Transverse colon (tissue), 4 donors: ENCODE measurements at places on chromosomes 6 and 20. TPM values are rescaled to one million over a fixed set of nuclear protein-coding genes. Genes with fewer than 3 reads are reported as not detected.

- H3K4me3 ChIP-seq: no peak overlapping the region
- no peaks in the 10 kb centered on the region for H3K36me3 ChIP-seq
- H3K27me3 ChIP-seq: peaks cover 26% of the 10 kb centered on the region
- DNase-seq: no peak
- H3K27ac ChIP-seq: no peak overlapping the region
These were observed 2.4 kb upstream of the AARS2 start for GRCh38 chr6:44315516-44315915.

The KIF6 gene
- total RNA-seq: 46.6 TPM

GRCh38 chr20:24317224-24317623 lies 152.2 kb upstream of the SYNDIG1 start:
- H3K36me3 ChIP-seq: no peaks in the 10 kb centered on the region
- no peak overlapping the region for H3K4me3 ChIP-seq
- no peaks in the 10 kb centered on the region for H3K27me3 ChIP-seq
- H3K27ac ChIP-seq: no peak overlapping the region
- DNase-seq: no peak
- no peaks in the 10 kb centered on the region for H3K4me1 ChIP-seq

DNA sequence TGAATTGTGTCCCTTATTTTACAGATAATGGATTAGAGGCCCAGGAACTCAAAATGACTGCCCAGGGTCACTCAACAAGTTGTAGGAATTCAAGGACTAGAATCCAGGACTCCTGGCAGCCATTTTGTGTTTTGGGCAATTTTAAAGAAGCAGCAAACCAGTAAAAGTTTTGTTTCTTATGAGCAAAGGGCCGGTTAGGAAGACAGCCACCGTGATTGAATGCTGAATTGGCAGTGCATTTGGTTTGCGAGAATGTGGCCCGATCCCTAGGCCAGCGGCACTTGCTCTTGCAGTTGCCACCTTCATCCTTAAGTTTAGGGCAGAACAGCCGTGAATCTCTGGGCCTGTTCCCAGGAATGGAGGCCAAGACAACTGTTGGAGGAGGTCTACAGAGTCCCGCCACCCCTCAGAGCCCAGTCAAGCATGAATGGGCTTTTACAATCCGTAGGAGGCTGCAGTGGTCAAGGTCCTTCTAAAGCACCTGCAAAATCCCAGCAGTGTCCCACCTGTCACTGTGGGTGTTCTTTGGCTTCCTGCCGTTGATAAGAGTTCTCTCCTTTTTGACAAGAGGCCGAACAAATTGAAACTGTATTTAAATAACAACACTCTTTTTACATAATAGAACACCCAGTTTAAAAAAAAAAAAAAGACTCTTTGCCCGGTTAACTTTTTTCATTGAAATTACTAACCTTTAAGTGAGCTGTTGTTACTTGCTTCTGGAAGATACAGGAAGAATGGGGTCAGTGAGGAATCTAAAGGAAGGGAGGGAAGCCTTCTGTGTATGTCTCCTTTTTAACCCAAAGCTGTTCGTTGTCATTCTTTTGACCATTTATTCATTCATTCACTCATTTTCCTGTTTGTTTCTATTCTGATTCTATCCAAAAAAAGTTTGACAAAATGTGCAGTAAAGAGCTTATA lies 68.7 kb downstream of the PHACTR2 start:
- H3K36me3 ChIP-seq: no peaks in the 10 kb centered on the region
- no peak overlapping the region for H3K4me3 ChIP-seq
- DNase-seq: no peak

DNA sequence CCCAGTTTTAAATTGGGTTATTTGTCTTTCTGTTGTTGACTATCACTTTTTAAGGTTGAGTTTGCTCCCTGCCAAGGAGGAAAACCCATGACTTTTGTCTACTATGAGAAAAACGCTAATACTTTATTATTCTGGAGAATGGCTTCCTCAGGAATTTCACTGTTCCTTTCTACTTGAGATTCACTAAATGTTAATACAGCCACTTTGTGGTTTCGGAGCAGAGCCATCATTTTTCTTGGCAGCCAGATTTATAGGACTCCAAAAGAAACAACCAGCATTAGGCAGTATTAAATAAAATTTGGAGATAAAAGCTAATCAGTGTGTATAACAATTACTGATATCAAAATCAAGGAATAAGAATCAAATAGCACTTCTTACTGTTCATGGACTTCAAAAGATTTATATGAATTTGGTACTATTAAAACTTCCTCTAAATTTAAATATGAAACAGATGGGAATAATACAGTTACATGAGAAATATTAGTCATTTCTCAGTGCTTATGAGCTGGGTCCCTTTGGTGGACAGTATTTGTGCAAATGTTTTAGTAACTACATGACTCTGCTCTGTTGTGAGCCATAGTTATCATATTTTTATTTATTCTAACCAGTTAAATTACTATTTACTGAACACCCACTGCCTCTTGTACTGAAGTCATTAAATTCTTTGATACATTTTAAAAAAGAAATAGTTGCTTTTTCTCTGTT lies 64.1 kb upstream of the FBXO30 start:
- H3K4me3 ChIP-seq: no peak overlapping the region
- H3K27ac ChIP-seq: no peak overlapping the region
- DNase-seq: no peak
- H3K27me3 ChIP-seq: no peaks in the 10 kb centered on the region

DNA sequence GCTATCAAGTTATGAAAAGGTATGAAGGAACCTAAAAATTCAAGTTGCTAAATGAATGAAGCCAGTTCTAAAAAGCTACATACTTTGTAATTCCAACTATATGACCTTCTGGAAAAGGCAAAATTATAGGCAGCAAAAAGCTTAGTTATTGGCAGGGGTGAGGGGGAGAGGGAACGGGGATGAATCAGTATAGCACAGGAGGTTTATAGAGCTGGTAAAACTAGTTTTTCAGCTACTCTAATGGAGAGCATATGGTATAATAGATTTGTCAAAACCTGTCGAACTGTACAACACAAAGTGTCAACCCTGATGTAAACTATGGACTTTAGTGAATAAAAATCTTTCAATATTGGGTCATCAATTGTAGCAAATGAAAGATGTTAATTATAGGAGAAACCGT lies 18.7 kb downstream of the MANEA start:
- H3K4me3 ChIP-seq: no peak overlapping the region
- no peaks in the 10 kb centered on the region for H3K36me3 ChIP-seq
- no peaks in the 10 kb centered on the region for H3K27me3 ChIP-seq
- no peak for DNase-seq
- no peak overlapping the region for H3K27ac ChIP-seq
- no peaks in the 10 kb centered on the region for H3K4me1 ChIP-seq
